ENCODE measurements at places on chromosomes 12 and 14.

DNA sequence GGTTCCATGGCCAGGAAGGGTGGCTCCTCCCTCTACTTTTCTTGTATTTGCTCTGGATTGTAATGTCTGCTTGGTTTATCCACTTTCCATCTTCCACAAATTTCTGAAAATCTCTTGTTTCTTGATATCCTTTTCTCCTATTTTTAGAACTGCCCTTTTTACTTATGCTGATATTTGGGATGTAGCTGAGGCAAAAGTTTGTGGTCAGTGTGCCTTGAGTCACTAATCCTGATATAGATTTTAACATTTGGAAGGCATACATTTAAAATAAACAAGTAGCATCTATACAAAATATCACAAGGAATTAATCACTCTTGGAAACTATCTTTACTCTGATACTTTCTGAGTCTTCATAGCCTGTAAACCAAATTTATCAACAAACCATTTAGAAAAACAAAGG, 11.0 kb downstream of the GRIP1 start:
- DNase-seq: no peak

DNA sequence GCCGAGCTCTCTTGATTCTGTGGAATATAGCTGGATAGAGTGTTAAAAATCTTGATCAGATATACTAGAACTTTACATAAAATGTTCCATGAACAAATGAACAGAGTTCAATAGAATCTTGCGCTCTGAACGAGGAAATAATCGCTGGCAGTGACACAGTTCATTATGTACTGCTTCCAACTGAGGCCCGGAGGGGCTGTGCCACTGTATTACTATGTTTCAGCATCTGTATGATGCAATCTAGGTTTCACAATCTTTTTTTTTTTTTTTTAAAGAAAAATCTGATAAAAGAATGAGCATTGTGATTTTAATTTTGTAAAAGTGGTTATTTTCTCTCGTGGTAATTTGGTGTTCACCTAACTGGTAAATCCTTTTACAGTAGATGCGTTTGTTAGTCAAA, 77.2 kb downstream of the FERMT2 start:
- no peak for DNase-seq

DNA sequence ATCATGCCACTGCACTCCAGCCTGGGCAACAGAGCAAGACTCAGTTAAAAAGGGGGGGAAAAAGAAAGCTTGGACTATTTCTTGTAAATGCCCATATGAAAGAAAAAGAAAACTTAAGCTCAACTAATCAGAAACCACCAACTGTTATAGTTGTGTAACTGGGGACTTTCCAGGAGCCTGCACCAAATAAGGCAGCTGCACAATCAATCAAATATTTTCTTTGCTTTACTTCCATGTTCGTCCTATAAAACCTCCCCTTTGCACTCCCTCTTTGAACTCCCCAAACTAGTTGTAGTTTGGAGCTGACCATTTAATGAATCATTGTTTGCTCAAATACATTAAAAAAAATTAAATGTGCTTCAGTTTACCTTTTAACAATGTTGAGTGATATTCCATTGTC, 54.9 kb downstream of the OTOGL start:
- no peak for DNase-seq

DNA sequence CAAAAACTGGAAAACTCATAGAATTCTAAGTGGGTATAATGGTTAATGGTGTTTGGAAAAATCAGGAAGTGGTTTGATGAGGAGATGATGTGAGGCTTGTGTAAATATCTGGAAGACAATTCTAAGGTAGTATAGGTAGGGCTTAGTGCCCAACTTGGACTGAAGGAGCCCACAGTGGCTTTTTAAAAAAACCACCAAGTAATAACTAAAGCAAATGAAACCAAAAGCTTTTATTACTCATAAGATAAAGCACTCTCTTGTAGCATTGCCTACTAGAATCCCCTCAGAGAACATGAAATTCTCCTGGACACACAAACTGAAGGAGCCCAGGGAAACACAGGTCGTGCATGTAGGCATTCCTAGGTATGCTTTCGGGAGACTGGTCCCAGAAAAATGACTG, 324.5 kb downstream of the NELL2 start:
- DNase-seq: no peak

DNA sequence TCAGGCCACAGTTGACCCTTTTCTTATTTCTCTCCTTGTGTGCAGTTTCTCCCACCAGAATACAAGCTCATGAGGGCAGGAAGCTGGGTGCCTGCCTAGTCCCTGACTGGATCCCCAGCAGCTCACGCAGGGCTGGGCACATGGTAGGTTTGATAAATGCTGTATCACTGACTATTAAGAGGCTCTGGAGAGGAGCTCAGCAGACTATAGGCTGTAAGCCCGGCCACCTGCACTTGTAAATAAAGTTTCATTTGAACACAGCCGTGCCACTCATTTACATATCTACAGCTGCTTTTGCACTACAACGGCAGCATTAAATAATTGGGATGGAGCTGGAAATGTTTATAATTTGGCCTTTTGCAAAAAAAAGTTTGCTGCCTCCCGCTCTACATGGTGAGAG, 32.0 kb downstream of the CHGA start:
- no peak for DNase-seq

DNA sequence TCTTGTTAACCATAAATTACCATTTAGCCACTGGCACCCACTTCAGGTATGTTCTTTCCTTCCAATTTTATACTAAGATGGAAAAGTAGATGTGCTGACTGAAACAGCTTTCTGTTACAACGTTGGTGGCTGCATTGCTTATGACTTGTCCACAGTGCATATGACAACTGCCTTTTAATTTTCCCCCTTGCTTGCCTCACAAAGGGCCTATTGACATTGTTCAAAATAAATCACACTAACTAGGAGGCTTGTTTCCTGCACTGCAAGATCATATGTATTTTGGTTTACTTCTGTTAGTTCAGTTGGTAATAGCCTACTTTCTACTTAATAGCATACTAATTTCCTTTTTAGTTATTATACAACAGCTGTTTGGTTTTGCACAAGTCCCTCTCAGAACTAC, 55.4 kb downstream of the SCAF11 start:
- DNase-seq: no peak

DNA sequence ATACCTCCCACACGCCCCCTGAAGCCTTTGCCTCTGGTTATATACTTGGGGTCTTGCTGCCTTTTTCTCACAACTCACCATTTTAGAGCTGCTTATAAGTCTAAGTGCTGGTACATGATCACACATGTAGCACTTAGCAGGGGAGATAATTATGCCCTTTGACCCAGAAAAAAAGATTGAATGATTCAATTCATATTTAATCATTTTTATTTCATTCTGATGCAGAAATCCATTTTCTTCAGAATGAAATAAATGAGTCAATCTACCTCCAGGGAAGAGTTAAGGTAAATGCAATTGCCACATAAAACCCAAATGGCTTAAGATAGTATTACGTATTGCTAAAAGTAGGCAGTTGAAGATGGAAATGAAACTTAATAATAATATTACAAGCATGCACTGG, 414.6 kb upstream of the PRICKLE1 start:
- DNase-seq: no peak

GRCh38 chr12:51386351-51386750, 4.9 kb downstream of the GALNT6 start:
- DNase-seq: no peak

- DNase-seq: no peak
Measured at GRCh38 chr14:64689289-64689688, 14.9 kb upstream of the PLEKHG3 start.

DNA sequence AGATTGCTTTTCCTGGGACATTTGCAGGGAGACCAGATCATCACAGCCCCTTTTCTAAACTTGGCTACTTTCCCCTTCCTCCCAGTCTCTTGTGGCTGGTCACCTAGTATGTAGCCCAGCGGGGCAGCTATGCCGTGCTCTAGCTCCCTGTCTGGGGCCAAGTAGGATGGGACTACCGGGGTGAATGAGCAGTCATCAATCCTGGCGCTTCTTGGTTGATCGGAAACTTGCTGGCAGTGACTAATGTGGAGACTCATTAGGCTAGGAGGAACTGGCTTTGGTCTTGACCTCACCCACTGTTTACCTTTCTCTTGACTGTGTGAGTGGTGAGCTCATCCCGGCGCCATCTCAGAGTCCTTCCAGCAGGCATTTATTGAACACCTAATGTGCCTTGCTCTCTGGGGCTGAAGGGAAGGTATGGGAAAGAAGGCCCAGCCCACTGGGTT, 15.9 kb downstream of the PLEKHG3 start:
- DNase-seq: no peak

GRCh38 chr14:79581912-79582576, 629.3 kb downstream of the DIO2 start:
- DNase-seq: no peak

DNA sequence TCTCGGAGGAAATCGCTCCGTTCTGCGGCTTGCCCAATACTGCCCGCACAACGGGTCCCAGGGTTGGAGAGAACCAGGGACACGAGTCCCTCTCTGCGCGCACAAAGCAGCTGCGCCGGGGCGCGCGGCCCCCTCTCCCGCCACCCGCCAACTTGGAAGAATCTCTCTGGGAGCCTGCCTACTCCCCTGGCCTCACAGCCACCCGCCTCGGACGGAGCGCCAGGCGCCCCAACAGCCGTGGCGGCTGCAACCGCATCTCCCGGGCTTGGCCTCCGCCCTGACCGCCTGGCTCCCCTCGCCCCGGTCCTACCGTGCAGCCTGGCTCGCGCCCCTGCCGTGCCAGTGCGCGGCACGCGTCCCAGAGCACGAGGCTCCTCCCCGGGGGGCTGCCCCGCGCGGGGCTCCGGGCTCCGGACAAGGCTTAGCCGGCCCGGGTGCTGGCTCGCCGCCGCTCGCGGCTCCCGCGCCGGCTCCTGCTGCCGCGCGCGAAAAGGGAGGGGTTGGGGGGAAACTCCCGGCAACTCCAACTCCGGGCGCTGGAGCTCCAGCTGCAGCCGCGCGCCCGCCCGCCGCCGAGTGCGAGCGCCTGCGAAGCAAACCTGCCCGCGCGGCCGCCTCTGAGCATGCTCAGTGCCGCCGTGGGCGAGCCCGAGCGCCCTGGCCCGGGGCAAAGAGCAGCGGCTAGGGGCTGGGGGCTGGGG, at the start of gene STXBP6:
Gene STXBP6 (minus strand): TSS at position 580 of the 701 bp plus-strand sequence. CDS start 75,329 bp downstream, outside the sequence.
- peak; percentile 3 for DNase-seq

DNA sequence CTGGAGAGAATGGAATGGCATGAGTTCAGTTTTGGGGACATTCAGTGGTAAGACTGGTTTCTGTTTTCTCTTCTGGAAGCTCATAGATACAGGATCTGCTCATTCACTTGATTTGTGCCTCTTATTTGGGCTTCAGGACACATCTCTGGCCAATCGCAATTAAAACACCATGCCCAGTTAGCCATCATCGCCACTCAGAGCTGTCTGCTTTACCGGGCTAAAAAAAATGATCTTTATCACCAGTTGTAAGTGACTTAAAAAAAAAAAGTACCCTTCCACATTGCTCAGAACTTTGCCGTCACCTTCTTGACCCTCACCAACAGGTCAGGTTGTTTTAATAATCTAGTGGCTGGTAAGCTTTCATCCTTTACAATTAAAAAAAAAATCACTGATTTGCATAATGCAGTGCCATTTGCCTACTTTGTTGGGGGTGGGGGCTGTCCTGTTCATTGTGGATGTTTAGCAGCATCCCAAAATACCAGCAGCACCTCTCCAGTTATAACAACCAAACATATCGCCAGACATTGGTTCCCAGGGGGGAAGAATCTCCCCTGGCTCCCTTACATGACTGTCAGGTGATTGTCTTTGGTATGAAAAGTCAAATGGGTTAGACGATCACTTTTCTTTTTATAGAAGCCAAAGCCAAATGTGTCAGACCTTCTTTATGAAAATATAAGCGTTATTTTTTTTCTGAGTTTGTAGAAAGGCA, 150.1 kb downstream of the PRKCH start:
- DNase-seq: no peak

DNA sequence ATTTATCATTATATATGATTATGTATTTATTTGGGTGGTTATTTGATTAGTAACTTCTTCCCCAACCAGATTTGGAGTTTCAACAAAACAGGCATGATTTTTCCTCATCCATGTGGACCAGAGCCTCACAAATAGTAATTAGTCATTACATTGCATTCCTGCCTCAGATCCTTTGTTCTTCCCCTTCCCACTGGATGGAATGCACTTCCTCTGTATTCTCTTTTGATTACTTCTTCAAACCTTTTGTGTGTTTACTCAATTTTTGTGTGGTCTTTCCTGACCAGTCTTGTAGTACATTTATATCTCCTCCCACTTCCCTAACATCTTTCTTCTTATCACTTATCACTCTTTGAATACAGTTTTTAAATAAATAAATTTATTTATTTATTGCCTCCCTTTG, 15.5 kb downstream of the SYT1 start:
- no peak for DNase-seq

DNA sequence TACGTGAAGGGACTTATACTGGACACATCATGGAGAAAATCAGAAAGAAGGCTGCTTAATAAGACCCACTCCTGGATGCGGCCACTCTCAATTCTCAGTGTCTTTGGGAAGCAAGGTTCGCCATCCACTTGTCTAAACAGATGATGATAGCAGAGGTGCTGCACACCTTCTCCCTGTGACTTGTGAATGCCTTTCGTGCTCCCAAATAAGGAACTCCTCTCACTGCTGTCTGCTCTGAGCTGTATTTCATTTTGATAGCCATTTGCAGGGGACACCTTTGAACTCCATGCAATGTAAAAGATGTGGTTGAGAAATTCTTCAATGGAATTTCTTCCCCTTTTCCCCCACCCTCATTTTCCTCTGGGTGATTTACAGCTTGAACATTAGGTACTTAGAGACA, 11.6 kb downstream of the RMST start:
- no peak for DNase-seq

DNA sequence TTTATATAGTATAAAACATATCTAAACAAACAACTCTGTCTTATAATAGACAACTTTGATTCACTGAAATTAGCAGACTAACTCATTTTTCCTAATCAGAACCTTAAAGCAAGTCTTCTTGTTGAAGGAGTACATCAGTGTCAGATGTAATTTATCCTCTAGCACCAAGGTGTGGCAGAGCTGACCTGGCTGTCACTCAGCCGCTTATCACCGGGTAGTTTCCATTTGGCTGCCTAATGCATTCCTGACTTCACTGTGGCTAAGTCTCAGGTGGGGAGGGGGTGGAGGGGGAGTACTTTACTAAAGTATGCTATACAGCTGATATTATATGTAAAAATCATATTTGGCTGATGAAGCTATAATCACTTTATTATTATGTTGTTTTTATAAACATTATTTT, 339.9 kb upstream of the RGS6 start:
- DNase-seq: no peak

DNA sequence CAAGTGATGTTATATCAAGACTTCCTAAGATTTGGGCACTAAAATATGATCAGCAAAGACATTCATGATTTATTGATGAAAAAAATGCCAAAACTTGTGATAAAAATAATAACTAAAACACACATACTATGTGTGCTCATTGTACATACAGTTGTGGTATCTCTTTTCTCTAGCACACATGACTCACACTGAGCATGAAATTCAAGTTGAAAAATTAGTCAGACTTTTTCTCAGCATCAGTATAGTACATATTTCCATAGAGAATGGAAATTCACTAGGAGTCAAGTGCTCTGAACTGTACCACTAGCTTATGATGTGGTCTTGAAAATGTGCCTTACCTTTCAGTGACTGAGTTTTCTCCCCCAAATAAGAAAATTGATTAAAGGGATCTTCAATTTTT, 471.8 kb upstream of the FLRT2 start:
- DNase-seq: no peak

- DNase-seq: no peak
Measured at GRCh38 chr12:9134981-9135628, 19.4 kb upstream of the A2M start.

Measured in stimulated activated CD4-positive, alpha-beta T cell treated with anti-CD3 and anti-CD28 coated beads, Interleukin-12 subunit alpha, Interleukin-12 subunit beta, amount 100 ng/mL, for 4 hours (primary cell).